PC-9 (cell line): ENCODE measurements at places on chromosomes 4 and X. TPM values are rescaled to one million over a fixed set of nuclear protein-coding genes. Genes with fewer than 3 reads are reported as not detected.

- no peak overlapping the region for H3K4me3 ChIP-seq
- H3K27ac ChIP-seq, result no peak overlapping the region
- no peaks in the 10 kb centered on the region for H3K4me1 ChIP-seq
- H3K27me3 ChIP-seq, result peaks cover 48% of the 10 kb centered on the region
- DNase-seq, result no peak
These were observed 4.9 kb downstream of the CFAP99 start for GRCh38 chr4:2423695-2424094.

DNA sequence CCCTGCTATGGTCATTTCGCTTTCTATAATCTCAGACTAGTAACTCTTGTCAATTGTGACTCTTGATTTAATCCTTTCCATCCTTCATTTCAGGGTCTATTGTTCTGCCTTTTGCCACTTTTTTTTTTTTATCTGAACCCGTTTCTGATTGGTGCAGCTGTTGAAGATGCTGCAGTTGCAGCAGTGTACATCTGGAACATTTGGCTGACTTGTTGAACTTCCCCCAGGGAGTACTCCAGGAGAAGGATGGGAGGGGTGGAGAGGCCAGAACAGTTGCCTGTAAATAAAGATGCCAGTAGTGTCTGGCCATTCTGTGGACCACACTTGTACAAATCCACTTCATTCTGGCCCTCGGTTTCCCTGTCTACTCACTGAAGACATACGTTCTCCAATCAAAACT lies 1.0 kb upstream of the EDA start:
- no peak for DNase-seq
- H3K36me3 ChIP-seq, result no peaks in the 10 kb centered on the region
- H3K4me3 ChIP-seq, result no peak overlapping the region
- no peaks in the 10 kb centered on the region for H3K4me1 ChIP-seq
- no peak overlapping the region for H3K27ac ChIP-seq

DNA sequence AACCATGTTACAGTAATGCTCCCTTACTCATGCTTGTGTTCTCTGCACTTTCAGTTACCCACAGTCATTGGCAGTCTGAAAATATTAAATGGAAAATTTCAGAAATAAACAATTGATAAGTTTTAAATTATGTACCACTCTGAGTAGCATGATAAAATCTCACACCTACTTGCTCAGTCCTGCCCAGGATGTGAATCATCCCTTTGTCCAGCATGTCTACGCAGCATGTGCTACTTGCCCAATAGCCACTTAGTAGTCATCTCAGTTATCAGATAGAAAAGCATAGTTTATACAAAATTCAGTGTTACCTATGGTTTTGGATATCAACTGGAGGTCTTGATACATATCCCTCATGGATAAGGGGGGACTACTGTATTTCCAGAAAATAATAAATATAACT lies 577.1 kb downstream of the GALNTL6 start:
- H3K4me1 ChIP-seq, result no peaks in the 10 kb centered on the region
- no peak overlapping the region for H3K4me3 ChIP-seq
- H3K27ac ChIP-seq, result no peak overlapping the region
- no peaks in the 10 kb centered on the region for H3K36me3 ChIP-seq
- DNase-seq, result no peak

- H3K36me3 ChIP-seq, result no peaks in the 10 kb centered on the region
- peaks cover 46% of the 10 kb centered on the region for H3K4me1 ChIP-seq
- peak overlapping the region; percentile 76; the same call in 1 of the 2 replicates for H3K27ac ChIP-seq
- no peak for DNase-seq
These were observed 87.7 kb downstream of the FAM13A start for GRCh38 chr4:88969271-88969670.

DNA sequence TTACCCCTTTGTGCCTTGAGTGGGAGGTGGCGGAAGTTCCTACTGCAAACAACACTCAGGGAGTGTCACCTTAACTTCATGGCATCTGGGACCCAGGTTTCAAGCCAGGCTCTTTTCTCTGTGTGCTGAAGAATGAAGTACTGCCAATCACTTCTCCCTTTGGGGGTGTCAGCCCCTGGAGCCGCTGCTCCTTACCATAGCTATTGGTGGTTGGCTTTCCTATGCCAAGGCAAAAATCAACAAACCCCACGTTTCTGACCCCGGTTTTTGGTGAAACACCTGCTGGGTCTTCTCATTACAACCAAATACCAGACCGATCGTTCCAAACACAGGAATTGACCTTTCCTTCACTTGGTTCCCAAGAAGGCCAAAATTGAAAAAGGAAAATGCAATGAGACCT lies 19.7 kb upstream of the SLC2A9 start:
- peaks cover 11% of the 10 kb centered on the region for H3K4me1 ChIP-seq
- no peak for DNase-seq
- H3K27ac ChIP-seq, result no peak overlapping the region
- no peaks in the 10 kb centered on the region for H3K36me3 ChIP-seq
- no peaks in the 10 kb centered on the region for H3K27me3 ChIP-seq

GRCh38 chr4:150255610-150256224 lies 177.5 kb downstream of the DCLK2 start:
- H3K36me3 ChIP-seq, result no peaks in the 10 kb centered on the region
- no peaks in the 10 kb centered on the region for H3K27me3 ChIP-seq
- no peak for DNase-seq
- no peak overlapping the region for H3K27ac ChIP-seq

DNA sequence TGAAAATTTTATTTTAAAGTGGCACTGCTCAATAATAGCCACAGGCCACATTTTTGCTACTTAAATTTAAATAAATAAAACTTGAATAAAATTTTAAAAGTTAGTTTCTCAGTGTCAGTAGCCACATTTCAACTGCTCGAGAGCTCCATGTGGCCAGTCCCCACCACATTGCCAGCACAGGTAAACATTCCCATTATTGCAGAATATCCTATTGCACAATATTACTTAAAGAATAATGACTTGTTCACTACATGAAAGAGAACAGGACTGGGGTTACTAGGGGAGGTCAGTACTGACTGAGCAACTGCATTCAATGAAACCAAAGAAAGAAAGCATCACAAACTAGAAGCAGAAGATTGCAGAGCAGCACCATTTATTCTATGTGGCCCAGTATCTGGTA lies 2201.6 kb upstream of the TENM3 start:
- no peaks in the 10 kb centered on the region for H3K4me1 ChIP-seq
- H3K27ac ChIP-seq, result no peak overlapping the region
- H3K4me3 ChIP-seq, result no peak overlapping the region
- no peak for DNase-seq

GRCh38 chrX:107710617-107711391 lies 64.8 kb downstream of the TSC22D3 start:
- peaks cover 14% of the 10 kb centered on the region; the same call in 1 of the 2 replicates for H3K36me3 ChIP-seq
- peaks cover 36% of the 10 kb centered on the region for H3K4me1 ChIP-seq
- no peaks in the 10 kb centered on the region for H3K27me3 ChIP-seq

DNA sequence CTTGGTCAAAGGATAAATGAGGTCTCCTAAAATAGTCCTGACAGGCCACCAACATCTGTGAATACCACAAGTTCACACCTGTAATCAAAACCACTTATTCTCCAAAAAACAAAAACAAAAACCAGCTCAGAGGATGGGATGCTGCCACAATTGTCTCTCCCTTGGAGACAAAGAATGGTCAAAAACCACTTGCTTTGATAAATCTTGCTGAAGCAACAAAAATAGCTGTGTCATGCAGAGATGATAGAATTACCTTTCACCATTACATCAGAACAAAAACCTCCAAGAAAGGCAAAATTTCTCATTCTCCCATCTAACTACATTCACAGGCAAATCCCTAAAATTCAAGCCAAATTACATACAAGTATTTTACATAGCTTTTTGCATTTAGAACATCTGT lies 180.4 kb downstream of the MAML3 start:
- no peaks in the 10 kb centered on the region for H3K27me3 ChIP-seq
- no peak for DNase-seq
- peak overlapping the region; percentile 38 for H3K27ac ChIP-seq
- H3K36me3 ChIP-seq, result no peaks in the 10 kb centered on the region
- no peak overlapping the region for H3K4me3 ChIP-seq

- H3K36me3 ChIP-seq, result no peaks in the 10 kb centered on the region
- no peak for DNase-seq
- no peaks in the 10 kb centered on the region for H3K4me1 ChIP-seq
- no peaks in the 10 kb centered on the region for H3K27me3 ChIP-seq
- H3K27ac ChIP-seq, result no peak overlapping the region
- H3K4me3 ChIP-seq, result no peak overlapping the region
These were observed 30.4 kb downstream of the KIT start for GRCh38 chr4:54687887-54688841.

DNA sequence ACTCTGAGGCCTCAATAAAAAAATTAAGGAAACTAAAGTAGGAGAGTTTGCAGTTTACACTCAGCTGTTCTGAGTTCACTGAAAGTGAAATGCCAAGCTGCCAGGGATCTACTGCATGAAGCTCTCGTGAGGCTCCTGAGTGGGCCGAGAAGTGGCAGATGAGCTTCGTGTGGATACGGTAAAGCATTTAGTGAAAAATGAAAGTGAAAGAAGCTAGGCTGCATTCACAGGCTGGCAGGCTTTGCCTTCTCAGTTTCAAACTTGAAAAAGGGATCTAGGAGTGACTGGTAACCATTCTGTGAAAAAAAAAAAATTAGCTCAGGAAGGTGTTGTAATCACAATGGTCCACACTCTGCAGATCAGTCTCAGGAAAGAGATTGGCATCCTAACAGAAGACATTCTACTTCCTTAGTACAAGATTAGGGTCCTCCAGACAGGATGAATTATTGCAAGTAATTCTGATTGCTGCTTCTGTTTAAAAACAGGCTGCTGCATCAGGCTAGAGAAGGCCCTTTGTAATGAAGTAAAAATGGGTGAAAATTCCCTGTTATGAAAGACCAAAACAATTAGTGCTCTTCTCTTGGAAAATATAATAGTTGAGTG lies 679.9 kb downstream of the RPA4 start:
- no peak overlapping the region for H3K4me3 ChIP-seq
- H3K27ac ChIP-seq, result no peak overlapping the region
- peak; percentile 16 for DNase-seq
- H3K36me3 ChIP-seq, result no peaks in the 10 kb centered on the region

GRCh38 chrX:21379991-21380390 lies 5.8 kb downstream of the CNKSR2 start:
- DNase-seq, result no peak
- H3K27ac ChIP-seq, result no peak overlapping the region
- no peaks in the 10 kb centered on the region for H3K36me3 ChIP-seq

Gene OTC
- not detected in 2 replicates for total RNA-seq

DNA sequence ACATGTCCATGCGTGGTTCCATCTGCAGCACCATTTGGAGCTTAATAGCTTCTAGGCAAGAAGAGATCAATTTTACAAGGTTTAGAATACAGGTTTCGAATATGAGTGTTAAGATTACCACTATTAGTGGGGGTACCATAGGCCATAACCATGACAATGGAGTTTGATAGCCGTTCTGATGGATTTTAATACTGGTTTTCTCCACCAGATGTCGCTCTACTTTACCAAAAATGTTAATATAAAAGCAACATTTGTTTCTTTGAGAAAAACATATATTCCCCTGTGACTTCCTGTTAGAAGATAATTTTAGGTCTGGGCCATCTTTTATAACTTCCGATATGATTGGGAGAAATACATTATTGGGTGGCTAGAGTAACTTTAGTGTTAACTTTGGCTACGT lies 499.7 kb upstream of the POU3F4 start:
- H3K27ac ChIP-seq, result no peak overlapping the region
- no peak for DNase-seq
- H3K27me3 ChIP-seq, result no peaks in the 10 kb centered on the region
- no peaks in the 10 kb centered on the region for H3K36me3 ChIP-seq
- no peaks in the 10 kb centered on the region for H3K4me1 ChIP-seq

Gene TREX2
- 2.0 and 2.3 TPM in 2 replicates for total RNA-seq

Gene ERCC6L
- 6.5 and 10.0 TPM in 2 replicates for total RNA-seq
